ENCODE measurements at places on chromosomes 6 and 20.

- no peak for DNase-seq
Observed at GRCh38 chr6:148530394-148530953, 187.8 kb downstream of the SASH1 start.

GRCh38 chr6:43915986-43916923, 146.2 kb downstream of the VEGFA start:
- no peak for DNase-seq

GRCh38 chr6:13920552-13920951, 4.2 kb upstream of the RNF182 start:
- no peak for DNase-seq

GRCh38 chr20:3313683-3314065, 74.7 kb upstream of the SLC4A11 start:
- no peak for DNase-seq

DNA sequence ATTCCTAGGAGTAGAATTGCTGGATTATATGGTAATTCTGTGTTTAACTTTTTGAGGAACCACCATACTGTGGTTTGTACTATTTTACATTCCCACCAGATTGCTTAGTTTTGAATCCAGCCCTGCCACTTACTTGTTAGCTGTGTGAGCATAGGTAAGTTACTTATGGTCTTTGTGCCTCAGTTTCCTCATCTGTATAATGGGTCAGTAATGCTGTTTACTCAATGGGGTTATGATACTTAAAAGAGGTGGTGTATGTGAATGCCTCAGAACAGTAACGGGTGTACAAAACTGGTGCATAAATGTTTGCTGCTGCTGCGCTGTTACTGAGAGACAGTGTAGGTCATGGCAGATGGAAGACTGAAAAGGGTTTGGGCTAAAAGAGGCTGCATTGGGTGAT, 239.3 kb downstream of the NRN1 start:
- no peak for DNase-seq

DNA sequence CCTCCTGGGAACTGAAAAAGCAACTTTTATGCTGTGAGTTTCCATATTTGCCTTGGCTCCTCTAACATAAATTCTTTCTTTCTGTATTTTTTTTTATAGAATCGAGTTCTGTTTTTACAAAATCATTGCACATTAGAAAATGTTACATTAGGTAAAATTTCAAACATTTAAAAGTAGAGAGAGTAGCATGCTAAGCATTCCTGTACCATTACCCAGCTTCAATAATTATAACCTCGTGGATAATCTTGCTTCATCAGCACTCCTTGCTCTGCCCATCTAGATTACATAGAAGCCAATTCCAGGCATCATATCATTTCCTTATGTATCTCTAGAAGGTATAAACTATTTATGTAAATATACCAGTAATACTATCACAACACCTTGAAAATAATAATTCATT, 15.4 kb upstream of the FBXO30 start:
- no peak for DNase-seq

DNA sequence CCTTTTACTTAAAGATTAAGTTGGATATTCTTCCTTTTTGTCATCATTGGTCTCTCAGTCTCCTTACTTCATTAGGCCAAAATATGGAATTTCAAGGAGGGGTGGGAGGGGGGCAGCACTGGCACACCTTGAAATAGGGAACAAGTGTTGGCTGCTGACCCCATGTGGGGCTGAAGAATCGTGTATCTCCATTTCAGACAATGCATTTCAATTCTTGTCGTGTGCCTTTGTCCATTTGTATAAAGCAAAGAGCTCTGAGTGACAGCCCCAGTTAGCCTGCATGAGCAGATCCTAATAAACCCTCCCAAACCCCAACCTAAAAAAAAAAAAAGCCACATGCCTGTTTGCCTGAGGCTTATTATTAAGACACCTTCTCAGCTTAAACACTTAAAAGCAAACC, 1.0 kb upstream of the TFAP2D start:
- no peak for DNase-seq

DNA sequence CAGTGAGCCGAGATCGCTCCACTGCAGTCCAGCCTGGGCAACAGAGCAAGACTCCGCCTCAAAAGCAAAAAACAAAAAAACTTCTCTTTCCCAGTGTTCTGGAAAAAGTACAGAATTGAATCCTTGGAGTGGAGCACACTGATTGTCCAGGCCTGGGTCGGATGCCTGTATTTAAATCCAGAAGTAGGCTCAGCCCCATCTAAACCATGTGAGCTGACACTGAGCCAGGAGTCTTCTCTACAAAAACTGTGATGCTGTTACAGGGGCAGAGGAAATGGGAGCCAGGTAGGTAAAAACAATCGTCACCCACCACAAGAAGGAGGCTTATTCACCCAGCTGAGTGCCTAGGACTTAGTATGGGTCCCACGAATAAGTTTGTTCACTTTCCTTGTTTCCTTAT, 43.0 kb upstream of the PTPN1 start:
- DNase-seq = no peak

- DNase-seq = no peak
Observed at GRCh38 chr6:150687508-150687907, 87.8 kb downstream of the PLEKHG1 start.

- no peak for DNase-seq
Observed at GRCh38 chr6:15643542-15643941, 19.3 kb downstream of the DTNBP1 start.

Measured in CD4-positive, alpha-beta memory T cell (primary cell).